ENCODE measurements at places on chromosomes 7 and 10. TPM values are rescaled to one million over a fixed set of nuclear protein-coding genes. Genes with fewer than 3 reads are reported as not detected.

NOS3 gene
- total RNA-seq: 7.1 TPM

SORCS3 gene
- total RNA-seq: 10.3 TPM

UTF1 gene
- total RNA-seq: not detected

SRGN gene
- total RNA-seq: 22.9 TPM

GRM3 gene
- total RNA-seq: 77.9 TPM

CAMK2B gene
- total RNA-seq: 415 TPM

LIPN gene
- total RNA-seq: not detected

LRIT1 gene
- total RNA-seq: not detected

CDHR1 gene
- 12.2 TPM for total RNA-seq
